Activated CD4-positive, alpha-beta T cell treated with anti-CD3 and anti-CD28 coated beads, Interleukin-2, amount 10 ng/mL, durations not matched to agents 24 days and 14 days (primary cell): ENCODE measurements at places on chromosomes 11 and 22. TPM values are rescaled to one million over a fixed set of nuclear protein-coding genes. Genes with fewer than 3 reads are reported as not detected.
A peak's percentile ranks its signal among the peaks of the same experiment; 100 is the strongest.

- H3K36me3 ChIP-seq = no peaks in the 10 kb centered on the region
Measured at GRCh38 chr22:49107561-49107960, 720.1 kb downstream of the BRD1 start.

DNA sequence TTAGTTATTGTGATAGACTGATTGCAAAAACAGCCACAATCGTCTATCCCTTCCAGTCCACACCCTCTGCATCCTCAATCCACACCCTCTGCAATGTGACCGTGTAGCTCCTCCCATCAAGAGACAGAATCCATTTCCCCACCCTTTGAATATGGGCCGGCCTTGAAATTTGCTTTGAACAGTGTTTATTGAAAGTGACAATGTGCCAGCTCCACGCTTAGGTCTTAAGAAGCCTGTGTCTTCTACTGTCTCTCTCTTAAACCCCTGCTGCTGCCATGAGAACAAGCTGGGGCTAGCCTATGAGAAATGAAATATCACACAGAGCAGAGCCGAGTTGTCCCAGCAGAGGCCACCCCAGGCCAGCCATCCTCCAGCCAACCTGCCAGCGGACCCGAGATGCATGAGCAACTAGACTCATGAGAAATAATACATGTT is 22.3 kb upstream of the MICAL2 start:
- DNase-seq = peak; percentile 71
- no peaks in the 10 kb centered on the region for H3K36me3 ChIP-seq
- H3K4me3 ChIP-seq = peak overlapping the region; percentile 40
- no peaks in the 10 kb centered on the region for H3K27me3 ChIP-seq

The SLN gene
- not detected in 2 replicates for total RNA-seq

The INPP5J gene
- 0.07 and 0.26 TPM in 2 replicates for total RNA-seq

DNA sequence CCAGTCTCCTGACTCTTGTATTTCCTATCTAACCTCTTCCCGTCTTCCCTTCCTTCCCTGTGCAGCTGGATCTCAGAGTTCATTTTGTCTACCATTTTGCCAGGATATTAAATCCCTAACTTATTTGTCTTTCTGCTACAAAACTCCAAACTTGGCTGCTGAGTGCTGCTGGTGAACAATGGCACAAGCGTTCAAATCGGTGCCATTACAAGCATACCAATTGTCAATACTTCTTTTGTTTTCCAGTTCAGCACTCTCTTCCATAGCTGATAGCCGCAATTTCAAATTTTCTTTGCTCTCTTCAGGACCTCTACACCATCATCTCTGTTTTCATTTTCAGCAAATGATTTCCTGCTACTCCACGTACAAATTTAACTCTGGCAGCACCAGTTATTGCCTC is 13.4 kb downstream of the IL18 start:
- no peaks in the 10 kb centered on the region for H3K4me1 ChIP-seq
- no peaks in the 10 kb centered on the region for H3K36me3 ChIP-seq
- peak; percentile 13 for DNase-seq
- H3K27me3 ChIP-seq = peaks cover 5% of the 10 kb centered on the region
- no peak overlapping the region for H3K27ac ChIP-seq
- H3K4me3 ChIP-seq = no peak overlapping the region

DNA sequence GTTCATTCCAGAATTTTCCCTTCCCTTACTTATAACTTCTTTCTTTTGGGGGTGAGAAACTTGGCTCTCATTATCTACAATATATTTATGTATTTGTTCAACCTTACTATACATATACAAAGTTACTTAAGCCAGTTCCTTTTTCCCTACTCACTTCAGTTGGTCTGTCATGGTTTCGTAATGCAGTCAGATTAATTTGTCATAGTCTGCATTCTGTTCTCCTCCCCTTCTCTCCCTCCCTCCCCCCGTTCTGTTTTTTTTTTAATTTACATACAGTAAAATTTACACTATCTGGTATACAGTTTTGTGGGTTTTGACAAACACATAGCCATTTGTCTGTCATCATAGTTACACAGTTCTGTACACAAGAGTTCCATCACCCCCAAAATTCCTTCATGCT is 71.8 kb upstream of the ADORA2A start:
- H3K27ac ChIP-seq = no peak overlapping the region
- peaks cover 50% of the 10 kb centered on the region for H3K36me3 ChIP-seq
- no peaks in the 10 kb centered on the region for H3K27me3 ChIP-seq

GRCh38 chr11:62145261-62145871 is 21.6 kb downstream of the INCENP start:
- H3K4me1 ChIP-seq = no peaks in the 10 kb centered on the region
- peaks cover 60% of the 10 kb centered on the region for H3K36me3 ChIP-seq
- H3K27ac ChIP-seq = no peak overlapping the region
- no peak for DNase-seq
- no peaks in the 10 kb centered on the region for H3K27me3 ChIP-seq

The RAG1 gene
- total RNA-seq = 0.14 TPM in 1 of 2 replicates, not detected in the other

DNA sequence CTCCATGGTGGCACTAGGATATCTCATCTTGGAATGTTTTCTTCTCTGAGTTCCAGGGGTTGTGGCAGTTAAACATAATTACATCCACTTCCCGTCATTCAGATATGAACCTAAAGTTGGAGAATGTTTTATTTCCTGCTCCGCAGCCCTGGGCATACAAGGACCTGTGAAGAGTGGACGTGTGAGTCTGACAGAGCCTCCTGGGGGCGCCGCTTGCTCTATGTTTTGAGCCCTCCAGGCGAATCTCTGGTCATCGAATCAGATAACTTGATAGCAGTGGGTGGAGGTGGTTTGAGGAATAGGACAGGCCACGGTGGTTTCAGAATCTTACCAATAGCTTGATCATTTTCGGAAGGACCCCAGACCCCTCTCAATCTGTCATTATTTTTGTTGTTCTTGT is 174.2 kb downstream of the NTM start:
- H3K4me1 ChIP-seq = no peaks in the 10 kb centered on the region
- no peak overlapping the region for H3K27ac ChIP-seq
- H3K27me3 ChIP-seq = no peaks in the 10 kb centered on the region
- no peak for DNase-seq

GRCh38 chr11:69352715-69353319 is 58.9 kb downstream of the MYEOV start:
- peak; percentile 59 for DNase-seq
- no peak overlapping the region for H3K4me3 ChIP-seq
- peaks cover 14% of the 10 kb centered on the region for H3K4me1 ChIP-seq
- peaks cover 5% of the 10 kb centered on the region for H3K27me3 ChIP-seq
- H3K36me3 ChIP-seq = peaks cover 2% of the 10 kb centered on the region

The NFAM1 gene
- 0.05 and 0.07 TPM in 2 replicates for total RNA-seq

- no peaks in the 10 kb centered on the region for H3K36me3 ChIP-seq
- H3K4me1 ChIP-seq = no peaks in the 10 kb centered on the region
- peaks cover 4% of the 10 kb centered on the region for H3K27me3 ChIP-seq
Measured at GRCh38 chr11:126989942-126990715, 10.4 kb downstream of the KIRREL3 start.

- H3K36me3 ChIP-seq = peaks cover 96% of the 10 kb centered on the region
- H3K4me3 ChIP-seq = no peak overlapping the region
- DNase-seq = no peak
- H3K27me3 ChIP-seq = no peaks in the 10 kb centered on the region
- H3K27ac ChIP-seq = no peak overlapping the region
- H3K4me1 ChIP-seq = peaks cover 82% of the 10 kb centered on the region
Measured at GRCh38 chr11:35151683-35152280, 12.8 kb downstream of the CD44 start.

DNA sequence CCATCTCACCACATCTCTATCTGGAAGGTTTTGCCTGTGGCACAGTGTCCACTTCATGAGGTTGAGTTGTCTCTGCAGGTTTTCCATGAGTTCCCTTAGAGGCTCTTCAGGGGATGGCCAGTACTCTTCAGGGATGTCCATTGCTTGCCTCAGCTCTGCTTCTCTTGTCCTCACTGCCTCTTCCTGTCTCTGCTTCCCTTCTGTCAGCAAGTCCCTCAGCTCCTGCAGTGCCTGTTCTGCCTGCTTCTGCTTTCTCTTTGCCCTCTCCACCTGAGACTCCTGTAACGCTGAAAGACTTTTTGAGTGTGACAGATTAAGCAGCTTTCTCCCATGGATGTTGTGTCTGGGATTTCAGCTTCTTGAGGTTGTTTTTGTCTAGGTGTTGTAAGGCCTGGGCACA is 38.2 kb upstream of the MRPL17 start:
- H3K4me3 ChIP-seq = no peak overlapping the region
- no peak for DNase-seq
- peaks cover 26% of the 10 kb centered on the region for H3K4me1 ChIP-seq
